ENCODE measurements at places on chromosomes 3 and 15. TPM values are rescaled to one million over a fixed set of nuclear protein-coding genes. Genes with fewer than 3 reads are reported as not detected.
A peak's percentile ranks its signal among the peaks of the same experiment; 100 is the strongest.

DNA sequence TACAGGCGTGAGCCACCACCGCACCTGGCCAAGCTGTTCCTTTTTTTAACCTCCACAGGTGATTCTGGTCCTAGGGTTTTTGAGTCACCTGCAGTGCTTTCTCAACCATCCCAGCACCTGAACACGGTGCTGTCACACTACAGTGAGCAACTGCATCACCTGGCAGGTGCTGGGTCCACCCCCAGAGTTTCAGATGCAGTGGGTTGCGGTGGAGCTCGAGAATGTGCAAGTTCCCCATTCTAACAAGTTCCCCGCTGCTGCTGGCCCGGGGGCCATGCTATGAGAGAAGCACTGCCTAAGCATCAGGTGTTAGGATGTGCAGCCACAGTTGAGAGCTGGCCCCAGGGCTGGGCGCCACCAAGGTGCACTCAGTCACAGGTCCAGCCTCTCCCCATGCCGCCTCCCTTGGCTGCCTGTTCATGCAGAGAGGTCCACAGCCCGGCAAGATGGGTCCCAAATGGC is 18.0 kb downstream of the ISG20 start:
- no peak for DNase-seq

CKMT1B gene
- polyA plus RNA-seq = not detected

DNA sequence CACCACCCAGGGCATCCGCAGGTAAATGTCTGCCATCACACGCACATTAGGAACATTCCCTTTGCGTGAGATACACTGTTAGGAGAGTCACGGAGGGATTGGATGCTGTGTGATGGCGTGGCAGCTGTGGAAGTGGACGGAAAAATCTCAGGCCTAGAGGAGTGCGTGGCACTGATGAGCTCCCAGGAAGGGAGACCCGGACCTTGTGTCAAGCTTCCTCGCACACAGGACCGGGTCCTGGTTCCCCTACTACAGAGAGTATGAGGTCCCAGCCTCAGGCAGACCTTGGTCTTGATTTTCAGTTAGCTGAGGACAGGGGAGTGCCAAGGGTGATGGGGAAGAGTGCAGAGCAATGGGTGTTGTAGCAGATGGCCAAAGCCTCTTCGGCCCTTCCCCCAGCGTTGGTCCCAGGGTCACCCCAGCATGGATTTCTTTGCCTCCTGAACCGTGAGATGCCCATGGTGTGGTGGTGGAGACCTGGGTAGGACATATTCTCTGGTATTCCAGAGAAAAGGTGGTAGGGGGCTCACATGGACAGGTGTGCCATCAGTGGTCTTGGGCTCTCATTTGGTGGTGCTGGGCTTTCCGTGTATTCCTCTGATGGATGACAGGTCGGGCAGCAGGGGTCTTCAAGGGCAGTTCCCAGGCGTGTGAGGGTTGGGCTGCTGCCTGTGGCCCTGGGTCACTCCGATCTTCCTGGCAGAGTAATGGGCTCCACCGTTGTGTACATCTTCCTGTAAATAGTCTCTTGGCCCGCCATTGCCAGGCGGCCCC is 105.1 kb downstream of the SNRPN start:
- DNase-seq = no peak

ZNF620 gene
- 0.86 TPM for polyA plus RNA-seq

DNA sequence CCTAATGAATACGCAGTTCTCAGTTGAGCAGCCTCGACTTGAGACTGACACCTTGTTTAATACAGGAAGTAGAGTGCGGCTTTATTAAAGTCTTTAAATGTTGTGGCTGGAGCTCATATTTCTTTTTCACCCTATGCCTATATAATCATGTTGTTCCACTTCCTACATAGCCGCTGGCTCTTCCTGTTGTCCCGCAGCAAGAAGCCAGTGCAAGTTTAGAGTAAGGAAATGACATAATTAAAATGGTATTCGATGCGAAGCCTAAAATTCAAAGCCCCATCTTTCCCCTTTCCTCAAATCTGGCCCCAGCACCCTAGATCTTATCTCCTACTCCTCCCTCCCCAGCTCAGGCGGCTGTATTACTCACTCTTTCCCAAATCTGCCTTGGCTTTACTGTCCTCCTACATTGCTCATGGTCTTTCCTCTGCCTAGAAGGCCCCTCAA is 7.5 kb upstream of the PHLDB2 start:
- DNase-seq = peak; percentile 88

LRRC31 gene
- polyA plus RNA-seq = not detected

DNA sequence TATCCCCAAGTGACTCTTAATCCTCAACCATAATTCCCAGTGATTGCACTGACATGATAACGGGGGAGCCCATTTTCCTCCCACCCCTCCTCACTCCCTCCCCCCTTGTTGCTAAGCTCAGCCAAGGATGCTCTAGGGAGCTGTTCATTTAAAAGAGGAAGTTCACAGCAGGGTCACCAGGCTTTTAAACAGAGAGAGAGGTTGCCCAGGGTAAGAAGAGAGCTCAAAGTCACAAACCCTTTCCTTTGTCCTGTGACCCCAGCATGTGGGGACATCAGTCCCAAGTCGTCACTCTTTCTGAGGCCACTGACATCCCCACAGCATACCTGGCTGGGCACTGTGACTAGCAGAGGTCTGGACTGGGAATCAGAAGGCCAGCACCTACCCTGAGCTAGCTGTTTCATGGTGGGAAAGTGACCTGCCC is 144.1 kb downstream of the RORA start:
- DNase-seq = no peak

- no peak for DNase-seq
These were observed 16.8 kb downstream of the HEMK1 start for GRCh38 chr3:50585919-50586762.

DNA sequence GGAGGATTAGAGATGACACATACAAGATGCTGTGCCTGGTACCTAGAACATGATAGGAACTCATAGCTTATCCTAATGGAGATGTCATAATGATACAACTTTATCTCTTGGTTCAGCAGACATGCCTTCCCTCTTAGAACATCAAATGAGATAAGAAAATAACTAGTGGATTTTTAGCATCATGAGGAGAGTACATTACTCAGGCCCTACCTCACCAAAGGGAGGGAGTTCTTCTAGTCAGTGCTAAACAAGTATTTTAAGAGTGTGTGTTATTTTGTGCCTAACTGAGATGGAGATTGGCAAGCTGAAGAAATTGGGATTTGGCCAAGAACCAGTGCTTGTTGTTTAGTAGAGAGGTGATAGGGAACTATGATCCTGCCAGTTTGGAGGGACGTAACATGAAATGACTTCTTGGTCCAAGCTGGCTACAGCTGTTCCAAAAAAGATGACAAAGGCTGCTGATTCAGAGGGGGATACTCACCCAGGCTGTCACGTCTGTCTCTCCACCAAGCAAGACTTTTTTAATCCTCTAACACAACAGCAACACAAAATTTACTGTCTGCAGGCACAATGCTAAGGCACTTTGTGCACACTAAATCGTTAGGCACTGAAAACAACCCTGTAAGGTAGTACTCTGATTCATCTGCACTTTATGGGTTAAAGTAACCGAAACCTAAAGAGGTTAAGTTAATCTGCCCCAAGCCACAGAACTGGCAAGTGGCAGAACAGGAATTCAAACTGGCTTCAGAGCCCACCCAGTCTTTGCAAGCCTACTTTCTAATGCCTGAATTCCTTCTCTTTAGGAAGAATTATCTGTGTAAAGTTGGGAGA is 126.5 kb downstream of the CMSS1 start:
- no peak for DNase-seq

GRCh38 chr3:62870321-62870720 is 4.9 kb downstream of the CADPS start:
- DNase-seq = peak; percentile 83

CHRNA5 gene
- 0.74 TPM for polyA plus RNA-seq

RPS17 gene
- 581 TPM for polyA plus RNA-seq

DNA sequence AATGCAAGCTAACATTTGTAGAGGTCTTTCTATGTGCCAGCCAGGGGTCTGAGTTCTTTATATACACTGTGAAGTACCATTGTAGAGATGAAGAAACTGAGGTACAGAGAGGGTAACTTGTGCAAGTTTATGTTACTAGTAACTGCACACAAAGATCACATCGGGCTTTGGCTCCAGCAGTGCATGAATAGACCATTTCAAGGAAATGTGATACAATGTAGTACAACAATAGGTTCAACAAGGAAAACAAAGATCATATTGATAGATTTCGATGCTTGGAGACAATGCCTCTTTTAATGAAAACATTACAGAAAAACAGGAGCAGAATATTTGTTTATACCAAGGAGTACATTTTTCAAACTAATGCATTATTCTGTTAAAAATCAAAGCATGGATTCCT is 115.3 kb downstream of the POLR2M start:
- no peak for DNase-seq

DNA sequence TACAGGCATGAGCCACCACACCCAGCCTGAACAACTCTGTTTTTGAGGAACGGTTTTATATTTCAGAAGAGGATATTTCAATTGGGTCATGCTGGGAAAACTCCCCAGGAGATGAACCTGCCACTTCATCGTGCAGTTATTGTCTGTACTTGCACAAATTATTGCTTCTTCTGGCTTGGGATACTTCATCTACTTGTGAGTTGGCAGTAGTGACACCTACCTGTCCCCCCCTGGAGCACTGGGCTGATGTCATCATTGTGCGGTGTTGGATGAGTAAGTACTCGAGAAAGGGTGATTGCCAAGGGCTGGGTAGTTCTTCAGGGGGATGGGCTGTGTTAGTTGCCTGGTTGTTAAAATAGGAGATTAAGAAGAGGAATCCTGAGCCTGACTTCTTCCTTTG is 85.1 kb upstream of the SAMMSON start:
- no peak for DNase-seq

DNA sequence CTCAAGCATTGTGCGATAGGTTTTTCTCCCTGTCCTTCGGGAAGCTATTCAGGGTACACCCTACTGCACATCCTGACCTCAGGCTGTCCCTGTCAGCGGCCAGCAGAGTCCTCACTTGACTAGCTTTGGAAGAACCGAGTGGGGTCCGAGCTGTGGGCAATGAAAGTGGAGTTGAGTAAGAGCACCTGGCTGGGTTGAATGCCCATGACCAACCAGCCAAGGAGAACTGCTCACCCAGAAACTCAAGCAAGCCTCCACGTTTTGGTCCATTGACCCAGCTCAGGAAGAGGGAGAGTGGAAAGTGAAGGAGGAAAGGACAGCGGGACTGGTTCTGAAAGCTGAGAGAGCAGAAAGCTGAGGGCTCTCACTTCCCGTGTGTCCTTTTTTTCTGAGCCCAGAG is 36.0 kb upstream of the HDGFL3 start:
- no peak for DNase-seq

- DNase-seq = peak; percentile 0
These were observed 691.5 kb upstream of the ARPP21 start for GRCh38 chr3:34947834-34948233.

- DNase-seq = peak; percentile 20
These were observed 4.7 kb downstream of the RRP9 start for GRCh38 chr3:51937014-51937413.

DUOX2 gene
- 0.03 TPM for polyA plus RNA-seq

- no peak for DNase-seq
These were observed 185.2 kb upstream of the CFAP20DC start for GRCh38 chr3:59234884-59235633.

DNA sequence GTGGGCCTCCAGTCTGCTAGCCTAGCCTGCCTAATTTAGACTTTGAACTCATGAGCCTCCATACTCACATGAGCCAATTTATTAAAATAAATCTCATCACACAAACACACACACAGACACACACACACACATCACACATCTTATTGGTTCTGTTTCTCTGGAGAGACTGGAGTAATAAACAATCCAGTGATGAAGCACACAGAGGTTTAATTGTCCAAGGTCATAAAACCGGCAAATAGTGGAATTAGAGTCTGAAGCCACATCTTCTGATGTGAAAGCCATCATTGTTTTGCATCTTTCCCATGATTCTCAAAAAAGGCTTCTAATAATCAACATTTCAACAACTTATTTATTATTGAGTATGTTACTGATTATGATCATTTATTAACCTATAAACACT is 249.4 kb upstream of the KCNH8 start:
- no peak for DNase-seq
